ENCODE measurements at places on chromosomes 6 and 20. TPM values are rescaled to one million over a fixed set of nuclear protein-coding genes. Genes with fewer than 3 reads are reported as not detected.

The KHDC1L gene
- not detected for total RNA-seq

The SLC17A2 gene
- total RNA-seq, result not detected

The HSP90AB1 gene
- total RNA-seq, result 2,450 TPM

The SNRPB gene
- 567 TPM for total RNA-seq

The CTAGE9 gene
- not detected for total RNA-seq

The PRDM1 gene
- total RNA-seq, result 35.9 TPM

The FLRT3 gene
- total RNA-seq, result not detected

The TFAP2D gene
- total RNA-seq, result not detected

The SLC2A10 gene
- not detected for total RNA-seq

The TRAPPC3L gene
- not detected for total RNA-seq

The C6orf15 gene
- total RNA-seq, result not detected

The CGA gene
- total RNA-seq, result not detected

The HLA-DOB gene
- total RNA-seq, result 4.2 TPM

The DAAM2 gene
- total RNA-seq, result not detected

The HFE gene
- 0.12 TPM for total RNA-seq

The SYCP2L gene
- not detected for total RNA-seq

The BRD2 gene
- total RNA-seq, result 320 TPM

The TMC2 gene
- total RNA-seq, result not detected

The UBD gene
- 0.62 TPM for total RNA-seq

The SLC26A8 gene
- not detected for total RNA-seq

The FANCE gene
- total RNA-seq, result 22.1 TPM

The TRIM40 gene
- not detected for total RNA-seq

The CCN5 gene
- total RNA-seq, result not detected

The KCNK5 gene
- 33.8 TPM for total RNA-seq

The FNDC1 gene
- not detected for total RNA-seq

The ZNF165 gene
- 0.47 TPM for total RNA-seq

The MYH7B gene
- total RNA-seq, result 0.19 TPM

The GPX5 gene
- not detected for total RNA-seq

The GLP1R gene
- total RNA-seq, result 0.09 TPM

The IL17A gene
- total RNA-seq, result not detected

The FITM2 gene
- 2.0 TPM for total RNA-seq

The BCLAF1 gene
- 267 TPM for total RNA-seq

The VARS2 gene
- 84.2 TPM for total RNA-seq

Data from activated CD4-positive, alpha-beta T cell treated with anti-CD3 and anti-CD28 coated beads, Interleukin-2, amount 10 ng/mL, durations not matched to agents 24 days and 14 days (primary cell).